ENCODE measurements at places on chromosomes 7 and 10.

- DNase-seq = peak; percentile 55
Measured at GRCh38 chr7:134645935-134646334, 718 bp upstream of the BPGM start.

GRCh38 chr7:44065431-44066110, at the start of gene PGAM2:
PGAM2 (minus strand) TSS chr7:44065567; CDS start chr7:44065529, 38 bp downstream.
- DNase-seq = no peak

- peak; percentile 16 for DNase-seq
Measured at GRCh38 chr7:73436031-73436929, 2.7 kb downstream of the FZD9 start.

- no peak for DNase-seq
Measured at GRCh38 chr7:140675726-140676125, 3.0 kb downstream of the ADCK2 start.

DNA sequence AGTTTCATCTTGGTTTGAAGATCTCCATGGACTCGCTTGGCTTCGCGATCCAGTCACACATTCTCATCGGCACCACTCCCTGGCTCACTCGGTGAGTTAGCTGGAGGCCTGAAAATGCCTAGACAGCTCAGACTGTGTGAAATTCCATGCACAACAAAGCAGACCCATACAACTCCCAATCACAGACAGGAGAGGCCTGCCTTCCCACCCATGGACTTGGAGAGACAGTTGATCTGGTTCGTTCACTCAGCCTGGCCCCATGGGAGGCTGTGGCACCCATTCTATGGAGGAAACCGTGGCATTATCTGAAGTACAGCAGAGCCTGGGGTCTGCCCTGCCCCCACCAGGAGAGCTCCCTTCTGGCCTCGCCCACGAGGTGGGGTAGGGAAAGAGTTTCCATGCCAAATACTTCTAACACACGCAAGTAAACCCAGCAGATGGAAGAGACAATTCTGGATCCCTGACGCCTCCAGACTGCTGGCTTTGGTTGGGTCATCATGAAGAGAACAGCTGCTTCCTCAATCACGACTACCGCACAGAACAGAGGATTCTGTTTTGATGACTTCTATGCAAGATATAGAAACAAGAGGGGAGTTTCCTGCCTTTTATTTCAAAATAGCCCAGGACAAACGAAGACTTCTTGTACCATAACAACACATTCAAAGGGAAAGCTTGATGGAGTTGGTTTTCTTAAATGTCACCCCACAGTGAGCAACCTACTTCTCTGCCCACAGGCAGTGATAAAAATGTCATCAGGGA, 15.9 kb downstream of the FAM53B start:
- DNase-seq = no peak

DNA sequence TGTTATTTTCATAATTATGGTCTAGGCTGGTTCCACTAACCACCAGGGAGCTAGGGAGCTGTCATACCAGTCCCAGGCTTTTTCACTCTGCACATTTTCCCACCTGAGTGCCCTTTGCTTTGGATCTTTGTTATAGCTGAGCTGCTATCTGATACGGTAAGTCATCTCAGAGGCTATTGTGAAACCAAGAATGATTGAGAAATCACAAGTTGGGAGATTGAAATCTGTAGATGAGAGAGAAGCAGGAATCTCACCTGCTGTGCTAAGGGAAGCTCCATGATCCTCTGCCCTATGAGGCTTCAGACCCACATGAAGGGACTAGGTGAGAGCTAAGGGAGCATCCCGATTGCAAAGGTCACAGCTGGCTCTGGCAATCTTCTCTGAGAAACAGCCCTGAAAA, 307.8 kb downstream of the REEP3 start:
- peak; percentile 4 for DNase-seq

DNA sequence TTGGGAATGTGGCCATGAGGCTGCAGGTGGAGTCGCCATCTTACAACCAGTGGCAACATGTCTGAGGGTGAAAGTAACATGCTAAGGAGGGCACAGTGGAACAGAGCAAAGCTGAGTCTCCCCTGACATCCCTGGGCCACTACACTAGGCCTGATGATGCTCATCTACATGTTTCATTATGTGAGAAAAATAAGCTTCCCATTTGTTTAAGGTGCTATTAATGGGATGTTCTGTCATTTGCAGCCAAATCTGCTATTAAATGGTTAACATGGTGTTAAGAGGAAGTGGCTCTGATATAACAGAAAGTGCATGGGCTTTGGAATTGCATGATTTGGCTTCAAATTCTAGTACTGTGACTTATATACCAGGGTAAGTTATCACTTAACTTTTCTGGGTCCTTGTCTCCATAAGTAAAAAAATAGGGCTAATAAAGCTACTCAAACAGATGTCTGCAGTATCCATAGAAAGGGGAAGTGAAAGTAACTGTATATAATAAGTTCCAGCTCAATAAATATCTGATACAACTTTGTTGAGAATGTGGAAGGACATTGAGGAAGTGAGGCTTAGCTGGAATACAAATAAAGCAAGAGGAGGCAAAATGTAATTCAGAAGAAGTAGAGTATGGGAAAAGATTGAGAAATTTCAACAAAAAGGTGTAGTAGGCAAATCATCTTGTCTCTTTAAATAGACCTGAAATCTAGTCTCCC, 158.9 kb downstream of the RTKN2 start:
- DNase-seq = no peak

- no peak for DNase-seq
Measured at GRCh38 chr7:120941064-120941463, 9.5 kb upstream of the ING3 start.

DNA sequence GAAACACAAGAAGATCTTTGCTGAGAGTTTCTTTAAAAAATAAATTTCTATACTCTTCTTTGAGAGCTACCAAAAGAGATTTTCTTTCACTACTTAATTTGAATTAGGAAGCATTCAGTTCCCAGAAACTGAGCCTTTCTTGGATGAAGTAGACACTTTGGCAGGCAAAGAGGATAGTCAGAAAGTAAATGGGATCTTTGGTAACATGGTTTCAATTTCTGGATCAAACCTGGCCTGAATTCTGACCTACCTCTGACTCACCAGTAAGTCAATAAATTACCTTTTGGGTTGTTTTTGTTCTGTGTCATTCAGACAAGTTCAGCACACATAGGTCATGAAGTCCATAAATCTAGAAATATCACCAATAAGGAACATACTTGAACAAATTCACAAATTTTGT, 26.8 kb upstream of the CABCOCO1 start:
- DNase-seq = peak; percentile 82

DNA sequence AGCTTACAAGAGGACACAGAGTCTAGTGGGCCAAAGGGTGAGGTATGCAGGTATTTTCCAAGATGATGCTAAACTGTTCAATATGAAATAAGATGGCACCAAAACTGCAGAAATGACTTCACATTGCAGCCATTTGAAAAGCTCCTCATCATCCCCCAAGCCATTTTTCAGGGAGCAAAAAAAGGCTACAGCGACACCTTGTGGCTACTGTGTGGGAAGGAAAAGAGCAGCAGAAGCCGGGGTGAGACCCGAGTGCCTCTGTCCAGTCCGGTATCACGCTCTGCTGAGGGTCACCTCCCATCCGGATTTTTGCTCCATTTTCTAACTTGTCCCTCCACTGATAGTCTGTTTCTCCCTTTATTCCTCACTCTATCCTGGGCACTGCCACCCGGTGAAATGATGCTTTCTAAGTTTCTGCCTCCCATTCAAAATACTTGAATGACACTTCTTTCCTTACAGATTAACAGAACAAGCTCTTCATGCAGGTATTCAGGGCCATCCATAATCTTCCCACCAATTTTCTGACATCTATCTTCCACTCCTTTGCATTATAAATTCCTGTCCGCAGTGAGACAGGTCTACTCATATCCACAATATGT, 220.2 kb downstream of the DGKI start:
- DNase-seq = peak; percentile 57

DNA sequence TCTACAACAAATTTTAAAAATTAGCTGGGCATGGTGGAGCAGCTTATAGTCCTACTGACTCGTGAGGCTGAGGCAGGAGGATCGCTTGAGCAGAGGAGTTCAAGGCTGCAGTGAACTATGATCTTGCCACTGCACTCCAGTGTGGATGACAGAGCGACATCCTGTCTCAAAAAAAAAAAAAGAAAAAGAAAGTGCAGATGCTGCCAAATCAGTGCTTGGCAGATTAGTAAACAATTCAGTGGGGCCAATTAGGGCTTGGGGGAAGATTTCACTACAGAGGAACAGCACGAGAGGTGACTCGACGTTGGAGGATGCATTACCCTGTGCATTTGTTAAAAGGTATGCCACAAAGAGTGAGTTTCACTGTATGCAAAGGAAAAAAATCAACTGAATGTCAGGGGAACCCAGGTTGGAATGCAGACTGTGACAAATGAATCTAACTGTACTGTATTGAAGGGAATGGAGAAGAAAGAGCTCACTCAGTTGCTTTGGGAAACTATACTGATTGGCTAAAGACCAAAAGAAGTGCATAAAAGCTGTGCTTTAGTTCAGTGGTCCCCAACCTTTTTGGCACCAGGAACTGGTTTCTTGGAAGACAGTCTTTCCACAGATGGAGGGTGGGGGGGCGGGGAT, 31.6 kb downstream of the GARIN1A start:
- DNase-seq = peak; percentile 82

GRCh38 chr7:49261928-49262327, 337.6 kb downstream of the CDC14C start:
- DNase-seq = no peak

- no peak for DNase-seq
Measured at GRCh38 chr10:118781541-118781940, 26.8 kb upstream of the CACUL1 start.

DNA sequence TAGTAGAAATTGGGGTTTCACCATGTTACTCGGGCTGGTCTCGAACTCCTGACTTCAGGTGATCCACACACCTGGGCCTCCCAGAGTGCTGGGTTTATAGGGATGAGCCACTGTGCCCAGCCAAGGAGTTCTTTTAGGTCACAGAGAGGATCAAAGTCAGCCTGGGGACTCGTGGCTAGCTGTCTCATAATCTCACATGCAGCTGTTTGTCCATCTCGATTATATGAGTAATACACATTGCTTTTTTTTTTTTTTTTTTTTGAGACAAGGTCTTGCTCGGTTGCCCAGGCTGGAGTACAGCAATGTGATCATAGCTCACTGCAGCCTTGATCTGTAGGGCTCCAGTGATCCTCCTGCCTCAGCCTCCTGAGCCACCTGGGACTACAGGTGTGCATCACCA, 2.2 kb downstream of the IFT22 start:
- DNase-seq = no peak

GRCh38 chr10:14180911-14181566, 149.7 kb downstream of the FRMD4A start:
- DNase-seq = no peak

- no peak for DNase-seq
Measured at GRCh38 chr10:68470300-68470699, 1.5 kb downstream of the DNA2 start.

DNA sequence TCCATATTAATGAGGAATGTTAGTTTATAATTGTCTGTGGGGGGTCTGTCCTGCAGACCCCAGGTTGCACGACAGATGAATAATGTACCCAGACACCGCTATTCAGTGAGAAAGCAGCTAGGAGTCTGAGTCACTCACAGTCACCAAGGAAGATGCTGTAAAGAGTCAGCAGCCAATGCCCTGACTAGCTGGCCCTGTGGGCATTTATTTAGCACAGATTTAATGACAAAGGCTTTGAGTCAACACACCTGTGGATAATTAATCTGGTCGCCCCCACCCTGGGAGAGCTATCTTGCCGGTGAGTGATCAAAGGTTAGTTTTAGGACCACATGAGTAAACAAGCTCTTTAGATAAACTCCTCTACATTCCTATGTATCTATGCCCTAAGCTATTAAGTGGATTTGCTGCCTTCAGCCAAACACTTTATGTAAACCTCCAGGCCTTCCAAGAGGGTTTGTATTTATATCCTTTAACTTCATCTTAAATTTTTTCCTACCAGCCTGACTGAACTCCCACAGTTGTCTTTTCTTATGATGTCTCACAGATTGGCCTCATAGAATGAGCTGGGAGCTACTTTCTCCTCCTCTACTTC, 180.0 kb upstream of the ADCY1 start:
- no peak for DNase-seq

- no peak for DNase-seq
Measured at GRCh38 chr7:56124981-56125380, 8.8 kb upstream of the NUPR2 start.

- no peak for DNase-seq
Measured at GRCh38 chr10:101266381-101267289, 37.4 kb upstream of the LBX1 start.

GRCh38 chr7:142383841-142384492, 126.1 kb upstream of the PRSS58 start:
- DNase-seq = peak; percentile 17

DNA sequence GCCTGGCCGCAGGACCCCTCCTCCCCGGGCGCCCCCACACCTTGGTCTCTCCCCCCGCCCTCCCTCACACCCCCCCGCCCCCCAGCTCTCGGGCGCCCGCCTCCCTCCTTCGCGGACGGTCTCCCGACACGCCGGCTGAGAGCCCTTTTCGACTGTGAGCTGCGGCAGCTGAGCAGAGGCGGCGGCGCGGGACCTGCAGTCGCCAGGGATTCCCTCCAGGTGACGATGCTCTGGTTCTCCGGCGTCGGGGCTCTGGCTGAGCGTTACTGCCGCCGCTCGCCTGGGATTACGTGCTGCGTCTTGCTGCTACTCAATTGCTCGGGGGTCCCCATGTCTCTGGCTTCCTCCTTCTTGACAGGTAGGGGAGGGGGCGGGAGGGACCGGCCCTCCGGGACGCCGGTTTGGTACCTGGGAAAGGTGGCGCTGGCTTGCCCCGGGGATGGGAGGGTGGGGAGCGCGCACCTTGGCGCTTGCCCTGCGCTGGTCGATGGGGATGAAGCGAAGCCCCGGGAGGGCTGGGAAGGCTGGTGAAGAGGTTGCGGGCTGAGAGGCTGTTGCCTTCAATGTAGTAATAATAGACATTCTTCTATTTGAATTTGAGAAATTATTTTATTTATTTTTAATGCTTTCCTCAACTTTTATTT, at the start of gene BMPER:
Gene BMPER (plus strand): TSS at position 151 of the 644 bp plus-strand sequence. CDS start 75 bp downstream, at position 226.
- DNase-seq = peak; percentile 63

GRCh38 chr10:28705472-28705871, 28.2 kb downstream of the BAMBI start:
- no peak for DNase-seq

- DNase-seq = peak; percentile 36
Measured at GRCh38 chr10:18099415-18099814, 40.8 kb upstream of the CACNB2 start.

GRCh38 chr10:14712991-14713424, 61.7 kb downstream of the FAM107B start:
- peak; percentile 4 for DNase-seq

DNA sequence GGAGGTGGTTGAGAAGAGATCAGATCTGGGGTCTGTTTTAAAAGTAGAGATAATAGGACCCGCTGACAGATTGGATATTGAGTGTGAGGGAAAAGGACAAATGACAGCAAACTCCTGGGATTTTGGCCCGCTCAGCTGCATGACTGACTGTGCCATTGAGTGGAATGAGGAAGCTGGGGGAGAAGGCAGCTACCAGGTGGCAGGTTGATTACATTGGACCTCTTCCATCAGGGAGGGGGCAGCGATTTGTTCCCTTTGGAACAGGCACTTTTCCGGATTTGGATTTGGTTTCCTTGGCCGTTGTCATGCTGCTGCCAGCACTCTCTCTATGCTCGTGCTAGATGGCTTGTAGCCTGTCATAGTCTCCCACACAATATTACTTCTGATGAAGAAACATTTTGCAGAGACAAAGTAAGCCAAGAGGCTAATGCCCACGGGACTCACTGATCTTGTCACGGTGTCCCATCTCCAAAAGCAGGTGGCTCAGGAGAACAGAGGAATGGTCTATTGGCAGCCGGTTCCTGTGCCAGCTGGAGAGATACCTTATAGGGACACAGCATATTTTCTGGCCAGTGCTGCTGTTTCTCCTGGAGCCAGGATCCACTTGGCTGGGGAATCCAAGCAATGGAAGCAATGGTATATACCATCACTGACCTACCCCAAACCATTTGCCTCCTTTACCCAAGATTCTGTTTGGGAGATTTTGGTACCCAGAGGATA, 69.1 kb upstream of the WAC start:
- no peak for DNase-seq
